ENCODE measurements at places on chromosomes 12 and 14. TPM values are rescaled to one million over a fixed set of nuclear protein-coding genes. Genes with fewer than 3 reads are reported as not detected.

DNA sequence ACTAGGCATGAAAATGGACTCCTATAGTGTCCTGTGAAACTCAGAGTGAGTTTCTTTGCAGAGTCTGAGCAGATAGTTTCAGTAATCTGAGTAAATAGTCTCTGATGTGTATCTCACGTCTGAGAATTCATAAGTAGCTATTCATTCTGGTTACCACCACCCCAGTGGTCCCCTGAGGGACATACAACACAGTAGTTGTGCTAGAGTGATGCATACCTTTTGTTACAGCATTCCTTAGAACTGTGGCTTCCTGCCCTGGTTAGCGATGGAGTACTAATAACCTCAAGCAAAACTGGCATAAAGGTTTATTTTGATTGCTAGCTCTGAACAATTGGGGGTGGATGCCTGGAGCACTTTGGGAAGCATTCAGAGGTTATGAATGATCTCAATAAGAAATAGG is 114.7 kb downstream of the DAAM1 start:
- no peaks in the 10 kb centered on the region for H3K27me3 ChIP-seq
- no peak overlapping the region for H3K4me3 ChIP-seq
- H3K27ac ChIP-seq: no peak overlapping the region
- DNase-seq: no peak
- H3K4me1 ChIP-seq: peaks cover 24% of the 10 kb centered on the region
- H3K36me3 ChIP-seq: peaks cover 5% of the 10 kb centered on the region

GRCh38 chr12:103668520-103668919 is 81.4 kb downstream of the STAB2 start:
- H3K4me1 ChIP-seq: no peaks in the 10 kb centered on the region
- H3K4me3 ChIP-seq: no peak overlapping the region
- no peaks in the 10 kb centered on the region for H3K27me3 ChIP-seq
- no peak for DNase-seq
- no peaks in the 10 kb centered on the region for H3K36me3 ChIP-seq

GRCh38 chr14:102396521-102396920 is 33.8 kb downstream of the TECPR2 start:
- H3K4me1 ChIP-seq: peaks cover 8% of the 10 kb centered on the region
- DNase-seq: no peak
- H3K4me3 ChIP-seq: no peak overlapping the region
- H3K27me3 ChIP-seq: no peaks in the 10 kb centered on the region

DNA sequence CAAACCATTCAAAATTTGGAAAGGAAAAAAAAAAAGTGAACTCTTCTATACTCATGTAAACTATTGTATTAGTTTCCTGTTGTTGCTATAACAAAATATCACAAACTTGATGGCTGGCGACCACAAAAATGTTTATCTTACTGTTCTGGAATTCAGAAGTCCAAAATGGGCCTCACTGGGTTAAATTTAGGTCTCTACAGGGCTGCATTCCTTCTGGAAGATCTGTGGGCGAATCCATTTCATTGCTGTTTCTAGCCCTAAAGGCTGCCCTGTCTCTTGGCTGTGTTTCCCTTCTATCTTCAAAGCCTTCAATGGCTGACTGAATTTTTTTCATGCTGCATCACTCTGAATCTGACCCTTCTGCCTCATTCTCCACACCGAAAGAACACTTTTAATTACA is 105.1 kb upstream of the NAV3 start:
- H3K4me1 ChIP-seq: no peaks in the 10 kb centered on the region
- H3K4me3 ChIP-seq: no peak overlapping the region
- H3K36me3 ChIP-seq: no peaks in the 10 kb centered on the region

DNA sequence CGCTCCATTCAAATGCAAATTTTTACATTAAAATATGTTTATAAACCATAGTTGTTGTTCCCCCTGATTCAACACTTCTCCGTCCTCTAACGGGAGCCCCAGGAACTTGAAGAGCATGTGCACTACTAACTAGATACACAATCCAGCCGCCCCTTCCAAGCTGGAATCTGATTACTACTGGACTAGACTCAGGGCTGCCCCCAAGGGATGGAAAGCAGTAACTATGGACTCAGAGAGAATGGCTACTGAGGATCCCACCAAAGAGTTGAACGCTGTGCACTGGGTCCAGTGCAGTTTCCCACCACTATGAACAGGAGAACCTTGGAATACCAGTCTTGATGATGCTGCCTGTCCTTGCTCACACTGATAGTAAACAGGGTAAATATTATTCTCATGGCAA is 48.6 kb upstream of the PCNX1 start:
- H3K27ac ChIP-seq: no peak overlapping the region

DNA sequence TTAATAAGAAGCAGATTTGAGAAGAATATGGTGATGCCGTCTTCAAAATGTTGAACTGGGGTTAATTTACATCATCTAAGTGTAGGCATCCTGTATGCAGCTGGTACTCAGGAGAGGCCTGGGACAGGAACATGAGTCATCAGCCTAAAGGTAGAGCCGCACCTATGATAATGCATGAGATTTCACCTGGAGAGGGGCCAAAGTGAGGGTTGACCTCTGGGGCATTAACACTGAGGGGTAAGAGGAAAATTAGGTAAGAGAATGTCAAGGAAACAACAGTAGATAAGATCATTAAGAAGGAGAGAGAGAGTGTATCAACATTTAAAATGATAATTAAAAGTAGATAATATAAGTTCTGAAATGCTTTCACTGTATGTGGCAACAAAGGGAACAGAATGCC is 20.2 kb upstream of the SSTR1 start:
- H3K27me3 ChIP-seq: no peaks in the 10 kb centered on the region
- no peak overlapping the region for H3K4me3 ChIP-seq

Gene NTS
- not detected for total RNA-seq
